H1 (cell line): ENCODE measurements at places on chromosomes 5 and 9. TPM values are rescaled to one million over a fixed set of nuclear protein-coding genes. Genes with fewer than 3 reads are reported as not detected.

The EPB41L4B gene
- total RNA-seq: 23.7 and 25.0 TPM in 2 replicates

The PCDHB6 gene
- 0.17 and 0.28 TPM in 2 replicates for total RNA-seq

The ADAMTS12 gene
- 12.3 and 12.8 TPM in 2 replicates for total RNA-seq

The GLRA1 gene
- total RNA-seq: not detected in 2 replicates

The PTPA gene
- 145 and 156 TPM in 2 replicates for total RNA-seq

The CNTNAP3B gene
- total RNA-seq: 2.2 and 2.9 TPM in 2 replicates

The HTR4 gene
- total RNA-seq: not detected in 2 replicates

The PCDHB15 gene
- 3.9 and 4.0 TPM in 2 replicates for total RNA-seq

The DAB2 gene
- 4.9 and 5.0 TPM in 2 replicates for total RNA-seq

The PCDHB7 gene
- 0.19 and 0.25 TPM in 2 replicates for total RNA-seq

The DMRT3 gene
- total RNA-seq: not detected in 2 replicates

The IL4 gene
- total RNA-seq: not detected in 2 replicates

The MLANA gene
- total RNA-seq: not detected in 2 replicates

DNA sequence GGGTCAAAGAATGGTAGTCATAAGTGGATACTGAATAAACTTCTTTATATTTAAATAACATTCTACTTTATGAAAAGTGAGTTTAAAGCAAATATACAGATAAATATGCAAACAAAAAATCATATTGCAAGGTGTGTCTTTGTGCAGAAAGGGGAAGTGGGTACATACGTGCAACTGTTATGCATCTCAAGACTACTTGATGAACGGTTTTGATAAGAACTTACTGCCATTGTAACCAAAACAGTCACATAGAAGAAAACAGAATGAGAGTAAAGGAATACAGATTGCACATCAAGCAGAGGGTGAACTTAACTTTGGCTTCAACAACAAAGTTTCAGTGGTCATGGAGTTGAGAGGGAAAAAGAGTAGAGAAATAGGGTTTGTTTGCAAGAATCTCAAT lies 9.9 kb downstream of the CAMK4 start:
- no peak overlapping the region for H3K4me3 ChIP-seq
- DNase-seq: no peak
- H3K36me3 ChIP-seq: no peaks in the 10 kb centered on the region
- no peaks in the 10 kb centered on the region for H3K27me3 ChIP-seq
- no peak overlapping the region for H3K27ac ChIP-seq
- no peaks in the 10 kb centered on the region for H3K4me1 ChIP-seq

GRCh38 chr9:134670042-134670525 lies 28.5 kb downstream of the COL5A1 start:
- no peaks in the 10 kb centered on the region for H3K27me3 ChIP-seq
- H3K36me3 ChIP-seq: no peaks in the 10 kb centered on the region
- H3K4me3 ChIP-seq: no peak overlapping the region
- no peak for DNase-seq
- H3K27ac ChIP-seq: no peak overlapping the region
- no peaks in the 10 kb centered on the region; the same call in 1 of the 2 replicates for H3K4me1 ChIP-seq

DNA sequence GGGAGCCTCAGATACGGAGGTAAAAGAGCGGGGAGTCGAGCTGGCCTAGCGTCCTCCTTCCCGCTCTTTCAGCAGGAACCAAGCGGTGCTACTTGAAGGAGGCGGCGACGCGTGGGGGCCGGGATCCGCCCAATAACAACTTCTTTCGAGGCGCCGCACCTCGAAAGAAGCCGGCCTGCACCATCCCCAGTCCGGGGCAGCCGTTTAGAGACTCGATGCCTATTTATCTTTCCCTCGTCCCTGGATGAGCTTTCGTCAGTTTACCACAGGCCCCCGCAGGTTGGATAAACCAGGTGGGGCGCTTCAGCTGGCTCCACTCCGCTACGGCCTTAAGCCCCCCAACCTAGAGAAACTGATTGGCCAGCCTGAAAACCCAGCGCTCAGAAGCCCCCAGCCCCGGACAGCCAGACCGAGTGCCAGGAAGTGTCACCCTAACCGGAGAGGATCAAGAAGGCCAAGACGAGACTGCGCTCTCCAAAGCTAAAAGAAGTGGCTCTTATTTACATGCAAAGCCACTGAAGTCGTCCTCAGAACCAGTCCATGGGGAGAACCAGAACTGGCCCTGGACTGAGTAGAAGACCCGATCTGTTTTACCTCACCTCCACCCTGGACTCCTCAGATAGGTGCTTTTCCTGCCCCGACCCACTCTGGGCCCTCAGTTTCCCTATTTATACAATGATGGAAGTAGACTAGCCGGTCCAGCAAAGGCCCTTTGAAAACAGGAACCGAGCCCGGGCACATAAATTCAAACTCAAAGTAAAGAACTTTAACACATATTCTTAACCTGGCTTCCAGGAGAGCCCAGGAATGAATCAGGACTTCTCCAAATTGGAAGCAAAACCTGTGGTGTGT lies 1.4 kb downstream of the HAND1 start:
- DNase-seq: peak; percentile 71
- no peak overlapping the region for H3K4me3 ChIP-seq
- no peaks in the 10 kb centered on the region for H3K36me3 ChIP-seq
- H3K27me3 ChIP-seq: peaks cover 99% of the 10 kb centered on the region
- H3K4me1 ChIP-seq: peaks cover 25% of the 10 kb centered on the region

- H3K4me3 ChIP-seq: peak overlapping the region; percentile 5; the same call in 1 of the 2 replicates
- no peaks in the 10 kb centered on the region; the same call in 1 of the 2 replicates for H3K36me3 ChIP-seq
- DNase-seq: no peak
- H3K27ac ChIP-seq: no peak overlapping the region
- peaks cover 10% of the 10 kb centered on the region for H3K4me1 ChIP-seq
Measured at GRCh38 chr5:159096243-159096923, 3.3 kb downstream of the EBF1 start.

DNA sequence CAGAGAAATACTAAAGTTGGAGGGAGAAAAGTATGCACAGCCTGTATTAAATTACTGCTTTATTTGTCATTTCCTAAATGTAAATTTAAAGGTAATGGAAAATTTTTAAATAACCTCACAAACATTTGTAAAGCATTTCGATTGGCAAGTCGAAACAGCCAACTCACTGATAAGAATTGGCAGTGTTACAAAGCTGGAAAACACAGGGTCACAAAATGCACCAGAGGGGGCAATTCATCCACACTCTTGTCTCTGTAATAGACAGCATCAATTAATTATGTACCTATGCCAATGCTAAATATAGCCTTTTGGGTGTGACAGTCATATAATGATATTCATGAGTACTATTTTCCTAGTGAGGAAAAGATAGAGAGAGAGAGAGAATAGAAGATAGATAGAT lies 140.6 kb upstream of the PRLR start:
- H3K27me3 ChIP-seq: no peaks in the 10 kb centered on the region
- H3K27ac ChIP-seq: no peak overlapping the region
- H3K4me3 ChIP-seq: no peak overlapping the region
- DNase-seq: no peak
- H3K36me3 ChIP-seq: no peaks in the 10 kb centered on the region

- no peaks in the 10 kb centered on the region for H3K36me3 ChIP-seq
- no peak for DNase-seq
- H3K27me3 ChIP-seq: no peaks in the 10 kb centered on the region
- no peak overlapping the region for H3K27ac ChIP-seq
Measured at GRCh38 chr9:81445331-81445921, 243.9 kb downstream of the TLE1 start.

- H3K27ac ChIP-seq: no peak overlapping the region
- H3K36me3 ChIP-seq: no peaks in the 10 kb centered on the region
- no peak overlapping the region for H3K4me3 ChIP-seq
Measured at GRCh38 chr5:39205550-39205949, 13.8 kb downstream of the FYB1 start.

DNA sequence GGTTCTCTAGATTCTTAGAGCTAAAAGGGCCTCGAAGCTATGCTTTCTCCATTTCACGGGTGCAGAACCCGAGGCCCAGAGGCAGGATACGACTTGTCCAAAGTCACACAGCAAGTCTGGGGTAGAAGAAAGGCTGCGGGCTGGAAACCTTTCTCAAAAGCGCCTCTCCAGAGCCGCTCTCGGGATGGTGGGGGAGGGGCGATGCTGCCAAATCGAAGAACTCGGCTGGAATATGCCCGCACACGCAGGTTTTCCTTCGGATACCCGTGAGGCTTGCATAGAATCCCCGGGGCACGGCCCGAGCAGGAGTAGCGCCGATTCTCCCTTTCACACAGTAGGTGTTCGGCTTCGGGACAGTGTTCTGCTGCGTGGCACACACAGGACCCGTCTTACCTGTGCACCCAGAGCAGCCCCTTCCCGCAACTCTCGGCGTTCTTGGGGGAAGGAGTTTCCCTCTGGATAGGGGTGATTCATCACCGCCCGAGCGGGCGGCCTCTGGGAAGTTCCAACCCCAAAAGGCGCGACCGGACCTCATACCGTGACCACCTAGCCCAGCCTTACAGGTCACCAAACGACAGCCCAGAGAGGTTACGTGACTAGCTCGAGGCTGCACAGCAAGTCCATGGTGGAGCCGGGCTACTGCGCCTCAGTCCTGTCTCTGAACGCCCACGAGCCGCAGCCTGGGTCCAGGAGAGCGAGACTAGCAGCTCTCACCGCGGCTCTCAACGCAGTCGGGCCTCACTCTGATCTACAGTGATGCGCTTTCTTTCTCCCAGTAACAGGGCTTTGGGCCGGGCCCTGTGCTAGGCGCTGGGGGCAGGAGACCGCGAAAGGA lies 4.1 kb downstream of the PAX5 start:
- H3K27me3 ChIP-seq: peaks cover 93% of the 10 kb centered on the region
- H3K4me3 ChIP-seq: peak overlapping the region; percentile 52; the same call in 1 of the 2 replicates
- DNase-seq: no peak
- H3K4me1 ChIP-seq: peaks cover 27% of the 10 kb centered on the region
- no peak overlapping the region for H3K27ac ChIP-seq
- H3K36me3 ChIP-seq: peaks cover 2% of the 10 kb centered on the region; the same call in 1 of the 2 replicates

GRCh38 chr5:107705402-107706014 lies 34.8 kb upstream of the EFNA5 start:
- no peaks in the 10 kb centered on the region for H3K36me3 ChIP-seq
- H3K4me1 ChIP-seq: peaks cover 4% of the 10 kb centered on the region; the same call in 1 of the 2 replicates
- H3K4me3 ChIP-seq: no peak overlapping the region
- no peak overlapping the region for H3K27ac ChIP-seq
- no peak for DNase-seq

GRCh38 chr9:92974161-92974661 lies 26.9 kb downstream of the FGD3 start:
- no peak overlapping the region for H3K27ac ChIP-seq
- H3K27me3 ChIP-seq: no peaks in the 10 kb centered on the region; the same call in 1 of the 2 replicates
- DNase-seq: no peak
- H3K4me1 ChIP-seq: peaks cover 19% of the 10 kb centered on the region
- H3K36me3 ChIP-seq: no peaks in the 10 kb centered on the region

- H3K4me1 ChIP-seq: no peaks in the 10 kb centered on the region
- H3K27me3 ChIP-seq: no peaks in the 10 kb centered on the region
- no peak for DNase-seq
- no peak overlapping the region for H3K27ac ChIP-seq
- H3K4me3 ChIP-seq: no peak overlapping the region
Measured at GRCh38 chr5:153952893-153953292, 85.8 kb downstream of the FAM114A2 start.

- H3K27me3 ChIP-seq: no peaks in the 10 kb centered on the region
- DNase-seq: no peak
- H3K4me1 ChIP-seq: no peaks in the 10 kb centered on the region
- H3K36me3 ChIP-seq: no peaks in the 10 kb centered on the region
- H3K4me3 ChIP-seq: no peak overlapping the region
Measured at GRCh38 chr9:69946800-69947437, 96.7 kb upstream of the MAMDC2 start.

DNA sequence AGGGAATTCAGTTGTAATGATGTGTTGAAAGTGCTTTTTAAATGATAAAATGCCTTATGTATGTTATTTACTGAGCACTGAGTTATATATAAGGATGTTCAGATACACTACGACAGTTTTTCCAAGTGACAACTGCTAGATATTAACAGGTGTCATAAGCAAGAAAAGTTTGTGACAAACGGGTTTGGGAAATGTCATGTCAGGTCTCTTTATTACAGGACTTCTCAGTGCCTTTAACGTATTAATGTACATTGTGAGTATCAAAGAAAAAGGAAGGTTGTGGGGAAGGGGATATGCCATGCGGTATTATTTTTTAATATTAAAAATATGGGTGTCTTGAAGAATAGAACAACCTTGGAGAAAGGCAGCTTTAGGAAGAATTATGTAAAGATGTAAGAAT lies 56.4 kb downstream of the RAI14 start:
- H3K4me1 ChIP-seq: peaks cover 3% of the 10 kb centered on the region; the same call in 1 of the 2 replicates
- H3K27me3 ChIP-seq: no peaks in the 10 kb centered on the region
- H3K27ac ChIP-seq: no peak overlapping the region
- H3K4me3 ChIP-seq: no peak overlapping the region

- DNase-seq: no peak
- no peaks in the 10 kb centered on the region for H3K27me3 ChIP-seq
- no peak overlapping the region for H3K27ac ChIP-seq
- H3K4me3 ChIP-seq: no peak overlapping the region
Measured at GRCh38 chr5:8517456-8517855, 648.5 kb downstream of the MTRR start.
